ENCODE measurements at places on chromosomes 6 and 20.

- no peak for DNase-seq
These were observed 112.5 kb downstream of the EDN3 start for GRCh38 chr20:59412875-59413284.

DNA sequence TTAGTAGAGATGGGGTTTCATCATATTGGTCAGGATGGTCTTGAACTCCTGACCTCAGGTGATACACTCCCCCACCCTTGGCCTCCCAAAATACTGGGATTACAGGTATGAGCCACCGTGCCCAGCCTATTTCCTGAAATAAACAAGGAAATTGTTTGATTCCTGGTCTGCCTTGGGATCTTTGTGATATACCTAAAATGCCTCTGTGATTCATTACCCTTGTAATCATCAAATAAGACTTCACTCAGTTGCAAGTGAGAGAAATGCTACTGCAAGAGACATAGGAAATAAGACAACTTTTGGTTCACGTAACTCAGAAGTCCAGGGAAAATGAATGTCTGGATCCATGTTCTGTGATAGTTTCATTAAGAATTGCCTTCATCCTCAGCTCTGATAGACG lies 173.2 kb upstream of the MARCKS start:
- DNase-seq, result no peak

DNA sequence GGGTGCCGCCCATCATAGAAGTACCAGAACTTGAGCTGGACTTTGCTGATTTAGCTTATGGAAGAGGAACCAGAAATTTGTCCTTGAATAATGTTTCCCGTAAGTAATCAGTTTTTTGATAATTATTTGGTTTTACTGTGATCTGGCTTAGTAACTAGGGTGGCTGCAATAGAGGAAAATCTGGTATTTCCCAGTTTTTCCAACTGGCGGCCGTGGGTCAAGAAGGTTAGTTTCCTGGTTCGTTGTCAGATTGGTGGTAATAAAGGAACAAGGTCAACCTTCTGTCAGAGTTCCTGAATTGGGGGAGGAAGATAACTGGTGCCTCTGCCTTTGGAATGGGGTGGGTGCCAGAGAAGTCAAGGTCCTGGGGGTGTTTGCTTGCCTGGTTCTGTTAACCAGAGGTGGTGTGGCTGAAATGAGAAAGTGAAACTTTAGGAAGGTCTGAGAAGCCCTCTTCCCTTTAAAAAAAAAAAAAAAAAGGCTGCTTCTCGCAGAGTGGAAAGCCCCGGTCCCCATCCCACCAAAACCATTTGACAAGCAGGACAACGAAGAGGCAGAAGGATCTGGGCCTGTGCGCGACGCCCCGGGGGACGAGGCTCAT lies at the start of gene CALHM6:
TSS of gene CALHM6 (plus strand) at position 45 of the 601 bp plus-strand sequence. CDS start at position 600, 555 bp downstream.
- DNase-seq, result no peak

- no peak for DNase-seq
These were observed 20.5 kb downstream of the ITPR3 start for GRCh38 chr6:33641602-33642001.

DNA sequence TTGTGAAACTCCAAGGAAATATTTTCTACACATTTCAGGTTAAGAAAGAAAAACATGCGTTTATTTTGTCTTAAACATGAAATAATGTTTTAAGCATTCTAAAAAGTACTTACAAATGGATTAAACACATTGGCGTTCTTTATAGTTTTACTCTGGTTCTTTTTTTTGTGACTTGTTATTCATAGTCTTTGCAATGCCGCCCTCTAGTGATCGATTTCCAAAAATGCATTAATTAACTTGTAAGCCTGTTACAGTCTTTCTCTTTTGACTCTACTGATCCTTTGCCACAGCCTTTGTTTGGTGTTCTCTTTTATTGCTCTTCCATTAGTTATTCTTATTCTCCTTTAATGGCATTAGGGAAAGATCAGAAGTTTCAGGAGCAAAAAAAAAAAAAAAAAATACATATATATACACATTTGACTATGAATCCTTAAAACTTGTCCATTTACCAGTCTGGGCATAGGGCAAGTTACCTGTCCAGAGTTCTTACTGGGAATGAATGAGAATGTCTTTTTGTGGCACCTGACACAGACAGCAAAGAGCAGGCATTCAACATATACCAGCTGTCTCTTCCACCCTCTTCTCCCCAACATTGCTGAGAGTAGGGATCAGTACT lies 59.9 kb downstream of the MACROD2 start:
- peak; percentile 16 for DNase-seq

GRCh38 chr6:158793432-158793831 lies 25.7 kb downstream of the EZR start:
- no peak for DNase-seq

GRCh38 chr6:449486-450419 lies 58.2 kb downstream of the IRF4 start:
- no peak for DNase-seq

- peak; percentile 74 for DNase-seq
These were observed 19.0 kb downstream of the PXDC1 start for GRCh38 chr6:3732345-3733141.

DNA sequence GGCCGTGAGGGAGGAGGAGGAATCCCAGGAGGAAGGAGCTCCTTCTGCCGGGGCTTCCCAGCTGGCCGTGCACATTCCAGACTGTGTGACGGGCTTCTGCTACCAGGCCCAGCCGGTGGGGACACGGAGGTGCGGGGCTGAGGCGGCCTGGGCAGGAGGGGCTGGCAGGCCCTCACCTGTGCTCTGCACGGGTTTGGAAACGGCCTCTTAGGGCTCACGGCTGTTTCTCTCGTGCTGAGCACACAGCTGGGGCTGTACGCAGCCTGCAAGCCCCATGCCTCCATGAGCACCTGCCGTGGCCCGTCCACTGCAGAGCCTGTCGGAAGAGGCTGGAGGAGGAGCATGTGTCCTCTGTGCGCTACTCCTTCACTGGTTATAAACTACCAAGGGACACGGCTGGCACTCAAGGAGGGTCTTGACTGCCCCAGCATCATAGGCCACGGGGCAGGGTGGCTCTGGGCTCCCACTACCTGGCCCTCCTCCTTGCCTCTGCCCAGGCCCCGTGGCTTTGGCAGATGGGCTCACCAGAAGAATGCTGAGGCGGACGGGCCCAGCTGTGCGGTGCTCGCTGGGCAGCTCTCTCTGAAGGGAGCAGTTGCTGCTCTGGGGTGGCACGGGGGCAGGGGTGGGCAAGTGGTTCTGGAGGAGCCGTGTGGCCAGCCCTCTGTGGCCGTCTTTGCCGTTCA lies 15.8 kb downstream of the NPEPL1 start:
- peak; percentile 52 for DNase-seq

DNA sequence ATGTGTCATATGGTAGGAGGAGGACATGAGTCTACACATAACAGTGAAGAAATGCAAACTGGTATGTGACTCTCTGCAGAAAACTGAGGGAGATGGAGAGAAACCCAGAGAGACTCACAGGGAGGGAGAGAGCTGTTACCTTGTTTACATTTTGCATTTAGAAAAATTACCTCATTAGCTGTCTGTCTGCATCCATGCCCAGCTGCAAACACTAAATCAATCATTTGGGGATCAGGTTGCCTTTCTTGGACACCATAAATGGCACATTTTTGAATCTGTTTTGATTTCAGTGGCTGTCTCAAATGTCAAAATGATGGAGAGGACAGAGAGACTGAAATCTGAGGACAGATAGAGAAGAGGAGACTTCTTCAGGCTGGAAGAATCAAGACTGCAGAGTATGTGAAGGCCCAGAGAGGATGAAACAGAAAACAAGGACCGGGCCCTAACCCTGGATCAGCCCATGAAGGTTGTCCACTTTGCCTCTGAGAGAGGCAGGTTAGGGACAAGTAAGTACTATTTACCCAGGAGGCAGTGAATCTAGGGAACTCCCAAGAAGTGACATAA lies 92.2 kb downstream of the UNC5CL start:
- DNase-seq, result no peak

GRCh38 chr6:15829156-15829555 lies 166.3 kb upstream of the DTNBP1 start:
- no peak for DNase-seq

DNA sequence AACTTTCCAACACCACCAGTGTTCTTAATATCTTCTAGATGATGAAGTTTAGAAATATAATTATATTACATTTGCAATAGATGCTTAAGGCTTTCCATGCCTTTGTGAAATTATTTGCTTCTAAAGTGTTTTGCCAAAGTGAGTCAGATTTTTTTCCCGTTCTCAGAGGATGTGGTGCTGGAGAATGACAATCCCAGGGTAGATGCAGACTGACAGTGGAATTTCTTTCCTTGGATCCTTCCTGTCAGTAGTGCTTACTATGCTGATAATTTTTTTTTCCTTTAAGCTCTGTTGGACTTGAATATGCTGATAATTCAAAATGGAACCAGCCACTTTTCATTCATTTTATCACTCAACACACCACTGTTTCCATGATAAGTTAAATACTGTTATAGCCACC lies 59.9 kb upstream of the SOX4 start:
- no peak for DNase-seq

- no peak for DNase-seq
These were observed 1349.6 kb downstream of the EPHA7 start for GRCh38 chr6:92069781-92070180.

Data from femur (tissue), 1 donor.